ENCODE measurements at places on chromosomes 11 and 22.
A peak's percentile ranks its signal among the peaks of the same experiment; 100 is the strongest.

- DNase-seq, result no peak
These were observed 52.8 kb downstream of the MYH9 start for GRCh38 chr22:36334821-36335603.

DNA sequence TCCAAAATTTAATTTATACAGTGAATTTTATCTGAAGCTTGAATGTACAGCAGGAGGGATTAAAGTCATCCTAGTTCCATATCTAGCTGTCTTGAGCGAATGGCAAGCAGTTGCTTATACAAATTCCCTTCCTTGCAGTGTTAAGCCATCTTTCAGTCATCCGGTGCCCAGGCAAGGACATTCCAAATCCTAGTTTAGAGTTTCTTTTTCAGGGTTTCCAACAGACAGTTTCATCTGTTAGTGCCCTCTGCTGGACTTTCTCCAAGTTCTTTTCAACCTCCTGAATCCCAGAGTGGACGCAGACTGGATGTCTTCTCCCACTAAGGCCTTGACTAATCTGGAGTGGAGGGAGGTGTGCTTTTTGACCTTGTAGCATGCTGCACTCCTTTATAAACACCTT, 45.4 kb downstream of the GRAMD1B start:
- DNase-seq, result peak; percentile 42

GRCh38 chr11:134574425-134574824, 162.4 kb upstream of the B3GAT1 start:
- no peak for DNase-seq

DNA sequence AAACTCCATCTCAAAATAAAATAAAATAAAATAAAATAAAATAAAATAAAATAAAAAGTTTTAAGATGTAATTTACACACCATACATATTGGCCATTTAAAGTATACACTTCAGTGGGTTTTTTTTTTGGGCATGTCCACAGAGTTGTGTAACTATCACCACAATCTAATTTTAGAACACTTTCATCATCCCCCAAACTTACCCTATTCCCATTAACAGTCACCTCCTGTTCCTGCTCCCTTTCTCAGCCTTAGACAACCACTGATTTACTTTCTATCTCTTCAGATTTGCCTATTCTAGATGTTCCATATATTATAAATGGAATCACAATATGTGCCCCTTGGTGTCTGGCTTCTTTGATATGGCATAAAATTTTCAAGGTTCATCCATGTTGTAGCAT, 4.6 kb upstream of the ACER3 start:
- no peak for DNase-seq

DNA sequence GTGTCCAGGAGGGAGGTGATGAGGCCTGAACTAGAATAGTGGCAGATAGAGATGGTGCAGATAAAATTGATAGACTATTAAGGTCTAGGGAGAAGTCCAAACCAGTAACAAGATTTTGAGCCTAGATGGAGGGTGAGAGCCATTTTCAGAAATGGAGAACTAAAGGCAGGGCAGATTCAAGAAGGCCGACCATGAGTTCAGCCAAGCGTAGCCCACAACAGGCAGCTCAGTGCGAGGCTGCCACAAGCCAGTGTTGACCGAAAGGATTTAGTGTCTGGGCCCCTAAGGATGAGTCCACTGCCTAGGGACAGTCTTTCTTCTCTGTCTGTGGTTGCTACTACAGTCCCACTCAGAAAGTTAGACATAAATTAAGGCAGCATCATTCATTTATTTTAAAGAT, 51.7 kb downstream of the PPP2R1B start:
- no peak for DNase-seq

DNA sequence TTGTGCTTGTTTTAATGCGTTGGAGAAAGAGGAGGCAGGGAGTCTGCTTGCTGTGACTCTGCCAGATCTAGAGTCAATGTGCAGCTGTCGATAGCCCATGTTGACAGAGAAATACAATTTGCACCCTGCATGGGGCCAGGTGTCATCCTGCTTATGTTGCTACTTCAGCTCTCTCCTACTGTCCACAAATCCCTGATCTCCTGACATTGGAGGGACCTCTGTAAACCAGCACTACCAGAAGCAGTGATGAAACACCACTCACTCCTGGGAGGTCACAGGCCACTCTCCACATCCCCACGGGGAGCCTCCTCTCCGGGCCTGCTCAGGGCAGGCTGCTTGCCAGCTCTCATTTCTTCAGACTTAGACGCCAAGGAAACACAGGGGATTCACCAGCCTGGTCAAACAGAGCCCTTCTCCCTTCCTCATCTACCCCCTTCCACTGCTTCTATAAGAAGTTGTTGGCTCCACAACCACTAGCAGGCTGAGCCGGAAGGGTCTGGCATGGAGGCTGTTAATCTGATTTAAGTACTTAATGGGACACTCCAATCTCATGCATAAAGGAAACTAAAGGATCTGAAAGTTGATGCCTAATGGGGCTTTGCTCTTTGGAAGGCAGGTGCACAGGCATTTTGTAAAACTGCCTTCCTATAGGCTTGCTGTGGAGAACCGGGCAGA, 29.9 kb upstream of the CSNK2A3 start:
- DNase-seq, result no peak

Measured in neuronal stem cell (in vitro differentiated cells).